Keratinocyte (primary cell): ENCODE measurements at places on chromosomes 11 and 22.

GRCh38 chr11:93477684-93478234, 65.4 kb downstream of the SMCO4 start:
- no peak for DNase-seq

GRCh38 chr11:117830674-117831351, 6.3 kb upstream of the FXYD2 start:
- DNase-seq, result no peak

- no peak for DNase-seq
Observed at GRCh38 chr11:70568035-70568813, 169.9 kb downstream of the CTTN start.

DNA sequence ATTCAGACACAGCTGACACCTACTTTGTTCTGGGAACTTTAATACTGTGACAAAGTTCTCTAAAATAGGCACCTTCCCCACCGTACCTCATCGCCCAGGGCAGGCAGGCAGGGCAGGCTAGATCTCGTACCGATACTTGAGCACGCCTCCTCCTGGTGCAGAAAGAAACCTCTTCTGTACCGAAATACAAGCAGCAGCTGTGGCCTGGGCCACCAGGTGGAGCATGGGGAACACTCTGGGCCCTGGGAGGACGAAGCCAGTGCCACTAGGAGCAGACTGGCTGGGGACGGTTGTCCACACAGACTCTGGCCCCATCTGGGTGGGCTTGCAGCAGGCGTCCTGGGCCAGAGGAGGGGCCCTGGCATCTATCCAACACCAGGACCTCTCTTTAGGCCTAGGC, 12.8 kb downstream of the PMM1 start:
- no peak for DNase-seq

DNA sequence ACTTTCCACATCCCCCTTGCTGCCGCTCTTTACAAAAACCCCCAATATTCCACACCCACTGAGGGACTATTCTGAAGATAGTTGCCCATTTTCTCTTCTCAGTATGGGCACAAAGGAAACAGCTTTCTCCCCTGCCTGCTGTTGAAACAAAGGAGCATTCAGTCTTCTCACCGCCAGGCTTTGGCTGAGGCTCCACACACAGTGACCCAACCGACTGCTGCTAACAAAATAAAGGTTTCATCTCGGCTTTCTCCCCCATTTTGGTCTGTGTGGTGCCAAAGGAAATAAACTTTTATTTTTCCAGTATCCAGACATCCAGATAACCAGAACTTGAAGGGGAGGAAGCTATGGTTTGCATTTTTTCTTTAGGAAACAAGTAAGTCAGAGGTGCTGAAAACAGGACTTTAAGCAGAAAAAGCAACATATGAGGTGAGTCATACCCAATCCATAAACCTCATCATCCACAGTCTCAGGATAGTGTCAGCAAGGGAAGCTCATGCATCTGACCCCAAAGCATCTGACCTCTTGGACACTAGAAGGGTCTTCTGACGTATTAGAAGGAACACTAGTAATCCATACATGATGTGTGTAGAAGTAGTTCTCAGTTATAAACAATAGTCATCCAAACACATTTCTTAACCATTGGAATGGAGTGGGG, 6.4 kb downstream of the CLMP start:
- no peak for DNase-seq

- DNase-seq, result no peak
Observed at GRCh38 chr11:107017104-107017432, 1.2 kb downstream of the GUCY1A2 start.

GRCh38 chr11:100738701-100739270, 51.7 kb downstream of the ARHGAP42 start:
- no peak for DNase-seq

DNA sequence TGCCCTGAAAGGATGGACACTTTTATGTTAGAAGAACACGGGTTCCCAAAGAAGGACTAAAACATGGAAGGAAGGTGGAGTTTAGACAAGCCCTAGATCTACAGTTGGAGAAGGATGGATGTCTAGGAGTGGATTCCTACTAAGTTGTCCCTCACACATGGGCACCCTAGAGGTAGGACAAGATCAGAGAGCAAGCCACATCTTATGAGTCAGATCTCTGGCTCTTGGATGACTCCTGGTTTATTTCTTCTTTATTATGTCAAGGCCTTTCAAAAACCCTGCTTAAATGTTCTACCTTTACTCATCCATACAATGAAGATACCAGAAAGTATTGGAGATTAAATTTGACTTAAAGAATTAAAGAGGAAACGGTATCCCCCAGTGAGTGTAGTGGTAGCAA, 34.4 kb downstream of the PRCP start:
- no peak for DNase-seq

DNA sequence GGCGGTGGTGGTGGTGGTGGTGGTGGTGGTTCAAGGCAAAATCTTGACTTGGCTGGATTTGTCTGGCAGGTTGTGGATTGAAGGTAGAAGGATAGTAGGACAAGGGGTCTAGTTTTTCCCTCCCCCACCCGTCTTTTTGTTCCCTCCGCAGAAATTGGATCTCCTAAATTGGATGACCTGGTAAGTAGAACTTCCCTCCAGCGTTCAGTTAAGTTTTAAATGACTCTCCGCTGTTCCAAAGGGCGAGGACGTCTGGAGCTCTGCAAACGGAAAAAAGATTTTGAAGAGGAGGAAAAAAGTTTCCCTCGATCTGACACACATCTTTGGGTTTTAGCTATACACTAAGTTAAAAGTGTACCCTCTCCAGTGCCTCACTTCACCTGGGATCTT, 422 bp upstream of the LGR4 start:
- DNase-seq, result no peak

DNA sequence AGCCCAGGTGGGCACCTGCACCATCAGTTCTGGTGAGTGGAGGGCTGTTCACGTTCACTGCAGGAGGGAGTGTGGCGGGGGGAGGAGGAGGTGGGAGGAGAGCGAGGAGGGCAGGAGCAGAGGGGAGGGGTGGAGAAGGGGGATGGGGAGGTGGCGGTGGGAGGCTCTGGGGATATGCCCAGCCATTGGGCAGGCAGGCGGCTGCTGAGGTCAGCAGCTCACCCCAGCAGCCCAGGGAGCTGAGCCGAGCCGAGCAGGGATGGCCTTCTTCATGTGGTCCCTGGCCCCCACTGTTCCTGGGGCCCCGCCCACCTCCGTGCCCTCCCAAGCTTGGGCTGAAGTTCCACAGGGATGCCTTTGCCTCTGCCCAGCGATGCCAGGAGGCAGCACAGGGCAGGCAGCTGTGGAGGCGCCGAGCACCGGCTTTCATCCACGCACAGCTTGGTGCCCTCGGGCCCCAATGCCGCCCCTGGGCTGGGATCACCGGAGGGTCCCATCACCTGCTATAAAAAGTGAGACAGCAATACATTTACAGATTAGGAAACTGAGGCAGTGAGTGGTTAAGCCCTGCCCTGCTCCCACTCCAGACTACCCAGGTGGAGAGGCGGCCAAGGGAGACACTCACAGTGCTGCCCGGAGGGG, 21.6 kb downstream of the RTN4R start:
- no peak for DNase-seq

GRCh38 chr11:30365793-30366517, 43.1 kb downstream of the ARL14EP start:
- no peak for DNase-seq

- no peak for DNase-seq
Observed at GRCh38 chr11:45259592-45259991, 26.5 kb downstream of the SYT13 start.

DNA sequence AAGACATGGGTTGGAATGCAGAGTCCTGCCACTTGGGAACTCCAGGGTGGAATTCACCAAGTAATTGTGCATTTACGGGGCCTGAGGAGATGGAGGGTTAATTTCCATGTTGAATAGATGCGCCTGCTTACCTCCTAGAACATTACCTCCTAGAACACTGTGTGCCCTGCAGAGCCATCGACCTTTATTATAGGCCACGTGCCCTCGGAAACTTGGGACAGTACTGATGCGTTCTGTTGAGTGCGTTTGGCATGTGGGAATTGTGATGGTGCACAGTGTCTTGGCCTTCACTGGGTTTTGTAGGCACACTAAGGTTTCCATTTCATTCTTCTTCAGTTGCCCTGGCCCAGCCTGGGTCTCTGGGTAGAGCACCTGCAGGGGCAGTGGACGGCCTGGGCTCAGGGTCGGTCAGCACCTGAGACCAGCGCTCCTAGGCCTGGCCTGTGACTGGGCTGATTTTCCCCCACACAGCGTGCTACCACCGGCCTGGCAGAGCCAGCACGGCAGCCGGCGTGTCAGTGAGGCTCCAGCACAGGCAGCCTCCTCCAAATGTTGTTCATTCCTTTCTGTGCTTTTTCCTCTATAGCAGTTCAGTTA, 12.7 kb downstream of the TRMU start:
- no peak for DNase-seq

DNA sequence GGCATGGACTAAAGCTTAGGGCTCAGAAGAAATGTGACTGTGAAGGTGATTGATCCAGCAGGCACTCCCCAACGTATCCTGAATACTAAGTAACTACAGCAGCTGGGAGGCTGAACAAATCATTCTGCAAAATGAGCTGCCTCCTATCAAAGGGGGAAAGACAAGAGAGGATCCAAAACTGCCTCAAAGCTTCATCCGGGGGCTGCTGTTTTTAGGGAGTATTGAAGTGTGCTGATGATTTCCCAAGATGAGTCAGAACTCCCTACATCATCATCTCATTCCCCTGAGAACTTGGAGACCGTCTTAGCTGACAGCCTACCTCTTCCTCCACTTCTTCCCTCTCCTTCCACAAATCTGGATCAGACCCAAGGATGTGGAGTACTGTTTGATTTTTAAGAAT, 108.4 kb upstream of the GRAMD1B start:
- DNase-seq, result no peak

GRCh38 chr22:40889116-40889515, 27.2 kb upstream of the DNAJB7 start:
- no peak for DNase-seq

DNA sequence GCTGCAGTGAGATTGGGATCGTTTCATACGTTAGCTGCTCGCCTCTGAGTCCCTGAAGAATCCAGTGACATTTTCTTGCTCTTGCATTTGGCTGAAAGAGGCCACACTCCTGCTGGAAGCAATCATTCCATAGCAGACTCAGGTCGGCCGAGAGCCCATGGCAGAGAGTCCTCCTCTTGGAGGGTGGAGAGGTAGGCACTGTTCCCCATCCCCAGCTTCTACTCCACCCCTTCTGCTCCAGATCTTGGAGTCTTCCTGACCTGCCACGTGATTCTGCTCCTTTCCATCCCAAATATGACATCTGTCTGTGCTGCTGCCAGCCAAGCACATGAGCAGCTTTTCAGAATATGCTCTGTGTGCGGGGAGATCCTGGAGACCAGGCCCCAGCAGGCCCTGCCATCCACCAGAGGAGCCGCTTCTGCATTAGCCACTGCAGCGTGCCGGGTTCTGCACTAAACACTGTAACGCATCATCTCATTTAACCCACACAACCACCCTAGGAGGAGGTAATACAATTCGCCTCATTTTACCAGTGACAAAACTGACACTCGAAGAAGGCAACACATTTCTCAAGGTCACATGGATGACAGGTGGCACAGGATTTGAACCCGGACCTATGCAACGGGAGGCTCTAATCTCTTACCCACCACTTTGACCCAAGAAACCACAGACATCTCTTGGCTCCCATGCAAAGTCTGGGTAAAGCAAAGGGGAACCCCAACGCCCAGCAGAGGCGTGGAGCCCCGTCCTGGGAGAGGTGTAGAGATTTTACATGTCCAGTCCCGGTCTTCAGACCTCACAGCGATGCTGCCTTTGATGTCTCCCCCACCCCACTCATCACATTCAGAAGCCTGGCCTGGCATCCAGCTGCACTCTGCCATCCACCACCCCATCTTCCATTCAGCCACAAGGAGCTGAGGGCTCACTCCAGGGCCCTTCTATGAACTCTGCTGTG, 78.8 kb downstream of the FEZ1 start:
- DNase-seq, result no peak

GRCh38 chr11:93983542-93984195, 37.5 kb upstream of the HEPHL1 start:
- no peak for DNase-seq

- no peak for DNase-seq
Observed at GRCh38 chr11:2793701-2794045, 91.9 kb downstream of the CDKN1C start.
